Fibroblast of skin of scalp (primary cell): ENCODE measurements at places on chromosomes 2 and 18.

DNA sequence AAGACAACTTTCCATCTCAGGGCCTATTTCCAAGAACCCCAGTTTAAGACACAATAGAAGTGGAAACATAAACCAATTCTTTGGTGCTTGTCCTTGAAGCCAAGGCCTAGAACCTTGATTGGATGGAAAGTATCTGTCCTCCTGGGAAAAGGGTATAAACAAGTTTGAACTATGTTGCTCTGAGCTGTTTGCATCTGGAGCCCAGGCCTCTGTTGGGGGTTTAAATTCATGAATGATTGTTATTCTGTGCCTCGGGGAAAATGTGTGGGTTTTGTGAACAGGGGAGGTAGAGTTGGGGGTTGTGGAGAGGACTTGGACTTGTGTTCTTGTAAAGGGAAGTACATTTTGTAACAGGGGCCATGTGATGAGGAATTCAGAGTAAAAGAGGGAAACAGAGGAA lies 406.1 kb downstream of the SLC4A3 start:
- peak; percentile 69 for DNase-seq

- no peak for DNase-seq
Observed at GRCh38 chr2:24429197-24430074, 61.6 kb upstream of the NCOA1 start.

- peak; percentile 12 for DNase-seq
Observed at GRCh38 chr2:115165529-115166109, 723.2 kb downstream of the DPP10 start.

DNA sequence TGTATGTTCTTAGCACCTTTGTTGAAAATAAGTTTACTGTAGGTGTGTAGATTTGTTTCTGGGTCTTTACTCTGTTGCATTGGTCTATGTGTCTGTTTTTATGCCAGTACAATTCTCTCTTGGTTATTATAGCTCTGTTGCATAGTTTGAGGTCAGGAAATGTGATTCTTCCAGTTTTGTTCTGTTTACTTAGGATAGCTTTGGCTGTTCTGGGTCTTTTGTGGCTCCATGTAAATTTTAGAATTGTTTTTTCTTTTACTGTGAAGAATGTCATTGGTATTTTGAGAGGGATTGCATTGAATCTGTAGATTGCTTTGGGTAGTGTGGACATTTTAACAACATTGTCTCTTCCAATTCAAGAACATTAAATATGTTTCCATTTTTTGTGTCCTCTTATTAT lies 69.1 kb downstream of the ANKRD62 start:
- DNase-seq, result peak; percentile 56

GRCh38 chr2:74887445-74887951 lies 53.6 kb downstream of the HK2 start:
- peak; percentile 80 for DNase-seq

GRCh38 chr2:8679567-8679826 lies 2.4 kb upstream of the ID2 start:
- no peak for DNase-seq

- peak; percentile 54 for DNase-seq
Observed at GRCh38 chr2:145287736-145288135, 767.8 kb upstream of the ZEB2 start.

GRCh38 chr2:104766683-104767082 lies 87.2 kb upstream of the POU3F3 start:
- peak; percentile 92 for DNase-seq

DNA sequence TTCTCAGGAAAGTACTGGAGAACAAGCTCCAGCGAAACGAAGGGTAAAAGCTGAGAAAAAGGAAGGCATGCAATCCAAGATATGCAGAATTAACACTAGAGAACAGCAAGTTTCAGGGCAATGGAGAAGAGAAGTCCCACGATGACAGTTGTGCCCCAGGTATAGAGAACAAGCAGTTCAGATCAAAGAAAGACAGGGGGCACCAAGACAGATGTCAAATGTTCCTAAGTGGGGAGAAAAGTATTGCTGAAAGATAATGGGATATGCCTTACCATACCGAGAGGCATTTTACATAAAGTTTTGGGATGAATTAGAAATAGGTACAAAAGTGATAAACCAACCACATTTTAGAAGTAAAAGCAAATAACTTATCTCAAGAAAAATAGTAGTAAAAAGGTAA lies 79.1 kb upstream of the UBE2E3 start:
- no peak for DNase-seq

GRCh38 chr2:105977212-105977611 lies 216.9 kb downstream of the UXS1 start:
- peak; percentile 74 for DNase-seq

DNA sequence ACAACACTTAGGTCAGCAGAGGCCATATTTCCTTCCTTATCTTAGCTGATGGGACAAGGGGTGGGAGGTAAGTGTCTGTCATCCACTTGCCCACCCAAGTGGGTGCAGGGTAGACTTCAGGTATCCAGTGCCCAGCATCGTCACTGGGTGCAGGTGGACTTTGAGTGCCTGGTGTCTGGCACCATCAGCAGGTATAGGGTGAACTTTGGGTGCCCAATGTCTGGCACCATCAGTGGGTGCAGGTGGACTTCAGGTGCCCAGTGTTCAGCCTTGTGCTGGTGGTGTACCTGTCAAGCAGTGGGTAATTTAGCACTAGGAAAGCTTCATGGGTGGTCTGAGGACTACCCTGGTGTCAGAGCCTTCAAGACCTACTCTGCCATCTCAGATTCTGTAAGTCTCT lies 175.6 kb downstream of the SEPTIN10 start:
- no peak for DNase-seq

- peak; percentile 84 for DNase-seq
Observed at GRCh38 chr18:79445696-79446561, 50.2 kb downstream of the NFATC1 start.

- no peak for DNase-seq
Observed at GRCh38 chr2:30104307-30104706, 42.5 kb upstream of the YPEL5 start.

- no peak for DNase-seq
Observed at GRCh38 chr2:121599963-121600651, 49.2 kb downstream of the CLASP1 start.

- DNase-seq, result no peak
Observed at GRCh38 chr2:104965900-104966299, 72.0 kb upstream of the MRPS9 start.

- peak; percentile 0 for DNase-seq
Observed at GRCh38 chr18:65124633-65125032, 626.2 kb upstream of the CDH7 start.

DNA sequence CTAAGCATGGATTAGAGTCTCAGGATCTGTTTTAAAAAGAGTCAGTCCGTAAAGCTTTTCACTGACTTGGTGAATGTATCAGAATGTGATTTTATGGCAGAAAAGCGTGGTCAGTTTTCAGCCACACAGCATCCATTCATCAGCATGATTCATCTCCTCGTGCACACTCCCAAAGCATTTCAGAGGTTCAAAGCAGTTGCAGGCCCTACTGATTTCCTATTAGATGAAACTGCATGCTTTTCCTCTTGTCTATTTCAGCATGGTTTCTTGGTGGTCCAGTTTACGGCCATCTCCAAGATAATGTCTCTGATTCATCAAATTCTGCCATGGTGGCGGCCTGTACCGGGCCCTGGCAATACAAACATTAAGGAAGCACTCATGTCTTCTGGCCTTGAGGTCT lies 4.8 kb upstream of the PARD6G start:
- peak; percentile 31 for DNase-seq
